ENCODE measurements at places on chromosomes 5 and 9.

GRCh38 chr9:89791754-89792153 is 186.9 kb downstream of the GADD45G start:
- DNase-seq, result no peak

GRCh38 chr5:154157483-154158378 is 32.8 kb upstream of the GALNT10 start:
- DNase-seq, result no peak

- DNase-seq, result no peak
Measured at GRCh38 chr9:36017278-36017677, 19.4 kb upstream of the RECK start.

GRCh38 chr5:100444961-100445360 is 90.2 kb upstream of the FAM174A start:
- DNase-seq, result no peak

DNA sequence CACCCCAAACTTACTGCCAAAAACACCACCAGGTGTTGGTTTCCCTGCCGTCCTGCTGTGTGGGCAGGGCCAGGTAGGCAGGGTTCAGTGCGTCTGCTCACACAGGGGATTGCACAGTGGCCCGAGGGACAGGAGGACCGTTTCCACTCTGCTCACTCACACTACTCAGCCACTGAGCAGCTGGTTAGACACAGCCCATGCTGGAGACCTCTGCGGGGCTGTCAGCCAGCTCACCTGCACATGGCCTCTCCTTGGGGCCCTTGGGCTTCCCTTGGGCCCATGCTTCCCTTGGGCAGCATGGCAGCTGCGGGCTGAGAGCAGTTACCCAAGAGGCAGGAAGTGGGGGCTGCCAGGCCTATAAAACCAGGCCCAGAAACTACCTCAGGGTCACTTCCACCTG is 79.0 kb downstream of the SYK start:
- no peak for DNase-seq

GRCh38 chr5:68084396-68084795 is 131.2 kb upstream of the PIK3R1 start:
- no peak for DNase-seq

DNA sequence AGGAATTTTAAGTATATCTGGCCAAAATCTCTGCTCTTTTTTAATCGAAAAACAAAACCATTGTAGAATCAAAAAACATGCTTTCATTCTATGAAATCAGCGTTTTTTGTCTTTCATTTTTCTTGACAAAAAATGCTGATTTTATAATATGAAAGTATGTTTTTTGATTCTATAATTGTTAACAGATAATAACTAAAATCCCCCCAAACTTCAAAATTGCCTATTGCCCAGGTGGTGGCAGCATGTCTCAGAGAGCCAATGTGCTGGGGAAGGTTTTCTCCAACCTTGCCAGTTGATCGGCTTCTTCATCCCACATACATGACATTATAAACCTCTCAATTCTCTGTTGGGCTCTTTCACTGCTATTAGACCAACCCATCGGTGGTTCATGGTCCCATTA is 5.1 kb upstream of the SMIM15 start:
- no peak for DNase-seq

GRCh38 chr5:137203011-137203632 is 296.0 kb downstream of the SPOCK1 start:
- no peak for DNase-seq

GRCh38 chr5:158720281-158720680 is 379.4 kb downstream of the EBF1 start:
- DNase-seq, result no peak

DNA sequence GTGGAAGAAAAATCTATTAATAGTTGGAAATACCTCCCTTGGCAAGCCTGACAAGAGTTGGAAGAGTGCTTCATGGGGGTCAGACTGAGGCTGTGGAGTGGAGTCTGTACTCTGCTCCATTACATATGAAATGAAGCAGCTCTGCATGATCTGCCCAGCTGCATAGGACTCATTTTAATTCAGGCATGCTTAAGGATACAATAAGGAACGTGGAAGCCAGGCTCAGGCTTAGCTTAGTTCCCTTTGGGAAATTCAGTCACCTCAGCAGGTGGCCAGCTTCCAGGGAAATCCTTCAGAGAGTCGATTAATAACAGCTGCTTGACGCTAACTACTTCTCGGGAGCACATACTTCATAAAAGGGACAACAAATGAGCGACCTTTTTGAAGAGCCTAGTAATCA is 1672.9 kb upstream of the WWC1 start:
- DNase-seq, result no peak

DNA sequence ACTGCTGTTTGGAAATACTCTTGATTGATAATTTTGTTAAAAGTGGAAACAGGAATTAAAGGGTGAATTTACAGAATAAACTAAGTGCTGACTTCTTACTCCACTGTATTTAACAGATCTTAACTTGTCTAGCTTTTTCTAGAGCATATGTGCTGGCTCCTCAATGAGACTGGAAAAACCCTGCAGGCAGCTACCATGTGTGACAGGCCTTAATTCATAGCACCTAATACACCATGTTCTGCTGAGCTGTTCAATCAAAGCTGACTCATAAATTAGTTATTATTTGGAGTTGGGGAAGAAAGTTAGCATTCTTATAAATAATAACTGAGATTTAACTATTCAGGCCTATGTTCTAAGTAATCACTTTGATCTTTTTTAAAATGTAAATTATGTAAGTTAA is 29.4 kb downstream of the CTNNAL1 start:
- DNase-seq, result no peak

DNA sequence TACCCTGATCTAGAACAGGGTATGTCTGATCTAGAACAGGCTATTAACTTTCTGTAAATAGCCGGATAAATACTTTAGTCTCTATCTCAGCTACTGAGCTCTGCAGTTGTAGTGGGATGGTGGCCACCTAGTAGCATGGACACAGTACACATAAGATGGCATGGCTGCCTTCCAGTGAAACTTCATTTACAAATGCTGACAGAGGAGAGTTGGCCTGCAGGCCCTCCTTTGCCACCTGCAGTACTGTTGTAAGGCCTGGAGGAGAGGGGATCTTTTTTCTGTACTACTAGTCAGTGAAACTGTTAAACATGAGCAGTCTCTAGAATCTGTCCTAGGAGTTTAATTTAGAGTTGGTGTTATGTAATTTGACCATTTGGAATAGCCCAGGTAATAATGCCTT is 86.0 kb downstream of the TRIO start:
- no peak for DNase-seq

DNA sequence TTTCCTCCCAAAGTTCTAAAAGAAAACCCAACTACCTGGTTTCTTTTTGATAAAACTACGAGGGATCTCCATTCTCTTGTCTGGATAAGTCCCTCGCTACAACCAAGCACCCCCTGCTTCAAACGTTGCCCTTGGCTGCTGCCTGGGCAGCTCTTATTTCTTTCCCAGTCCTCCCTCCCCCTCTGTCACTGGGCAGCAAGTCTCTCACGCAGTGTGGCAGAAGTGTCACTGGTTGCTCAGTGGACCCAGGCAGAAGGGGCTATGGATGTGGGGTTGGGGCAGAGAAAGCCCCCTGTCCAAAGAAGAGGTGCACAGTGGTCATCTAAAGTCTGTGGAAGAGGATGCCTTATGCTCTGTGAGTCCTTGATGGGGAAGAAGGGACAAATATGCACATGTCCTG is 7.2 kb upstream of the SMIM32 start:
- no peak for DNase-seq

- DNase-seq, result no peak
Measured at GRCh38 chr5:130975299-130975698, 189.8 kb downstream of the HINT1 start.

DNA sequence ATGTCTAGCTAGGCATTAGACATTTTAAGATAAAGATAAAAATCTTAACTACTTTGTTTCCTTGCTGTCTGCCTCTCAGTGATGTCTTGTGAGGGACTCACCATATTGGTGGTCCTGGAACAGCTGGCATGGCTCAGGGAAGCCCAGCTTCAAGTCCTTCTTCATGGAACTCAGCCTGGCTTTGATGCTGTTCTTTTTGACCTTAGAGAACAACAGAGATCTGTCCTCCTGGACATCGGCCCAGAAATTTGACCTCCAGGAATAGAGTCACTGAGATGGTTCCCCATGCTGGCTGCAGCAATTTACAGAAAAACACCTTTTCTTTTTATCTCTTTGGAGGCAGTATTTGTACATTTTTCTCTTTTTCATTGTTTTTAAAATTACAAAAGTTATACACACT is 235.5 kb upstream of the WWC1 start:
- no peak for DNase-seq

DNA sequence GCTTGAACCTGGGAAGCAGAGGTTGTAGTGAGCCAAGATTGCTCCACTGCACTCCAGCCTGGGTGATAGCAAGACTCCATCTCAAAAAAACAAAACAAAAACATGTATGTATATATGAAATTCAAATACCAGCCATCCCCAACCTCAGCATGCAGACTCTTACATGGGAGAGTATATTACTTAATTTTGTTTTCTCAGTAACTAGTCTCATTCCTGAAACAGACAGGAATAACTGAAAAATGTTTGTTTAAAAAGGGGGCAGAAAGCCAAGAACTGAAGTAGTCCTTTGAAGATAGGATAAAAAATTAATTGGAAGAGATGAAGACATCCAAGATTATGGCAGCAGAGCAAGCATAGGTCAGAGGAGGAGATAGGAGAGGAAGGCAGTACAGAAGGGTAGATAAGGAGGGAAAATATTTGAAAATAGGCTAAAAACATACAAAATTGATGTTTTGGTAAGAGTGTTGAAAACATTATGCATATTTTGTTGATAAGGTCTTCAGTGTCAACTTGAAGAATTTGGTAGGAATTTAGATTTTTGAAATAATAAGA is 309.9 kb downstream of the MAT2B start:
- DNase-seq, result no peak

- no peak for DNase-seq
Measured at GRCh38 chr9:105121861-105122430, 122.5 kb upstream of the SLC44A1 start.

GRCh38 chr5:1108865-1109174 is 3.0 kb downstream of the SLC12A7 start:
- no peak for DNase-seq

- no peak for DNase-seq
Measured at GRCh38 chr5:37825334-37825915, 14.4 kb downstream of the GDNF start.

DNA sequence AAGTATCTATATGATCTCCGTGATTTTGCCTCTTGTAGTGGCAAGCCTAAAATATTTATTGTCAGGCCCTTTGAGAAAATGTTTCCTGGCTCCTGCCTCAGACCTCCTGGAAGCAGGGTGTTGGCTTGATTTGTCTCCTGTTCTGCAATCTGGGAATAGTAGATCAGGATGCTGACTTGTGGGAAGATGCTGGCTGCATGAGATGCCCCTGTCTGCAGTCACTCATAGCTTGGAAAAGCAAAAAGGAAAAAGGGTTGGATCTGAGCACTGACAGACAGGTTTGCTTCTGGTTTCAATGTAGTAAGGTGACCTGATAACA is 16.7 kb downstream of the TJP2 start:
- no peak for DNase-seq

DNA sequence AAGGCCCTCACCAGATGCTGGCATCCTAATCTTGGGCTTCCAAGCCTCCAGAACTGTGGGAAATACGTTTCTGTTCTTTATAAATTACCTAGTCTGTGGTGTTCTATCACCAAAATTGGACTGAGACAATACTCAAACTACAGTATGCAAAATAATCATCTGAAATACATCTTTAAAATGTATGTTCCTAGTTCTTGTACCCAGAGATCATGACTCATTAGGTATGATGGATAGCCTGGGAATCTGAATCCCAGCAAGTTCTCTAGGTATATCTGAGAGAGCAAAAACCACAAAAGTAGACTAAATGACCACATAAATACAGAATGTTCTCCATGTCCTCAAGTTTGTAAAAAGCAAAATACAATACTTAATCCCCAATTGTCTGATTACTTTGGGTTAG is 166.3 kb downstream of the YIPF5 start:
- no peak for DNase-seq

DNA sequence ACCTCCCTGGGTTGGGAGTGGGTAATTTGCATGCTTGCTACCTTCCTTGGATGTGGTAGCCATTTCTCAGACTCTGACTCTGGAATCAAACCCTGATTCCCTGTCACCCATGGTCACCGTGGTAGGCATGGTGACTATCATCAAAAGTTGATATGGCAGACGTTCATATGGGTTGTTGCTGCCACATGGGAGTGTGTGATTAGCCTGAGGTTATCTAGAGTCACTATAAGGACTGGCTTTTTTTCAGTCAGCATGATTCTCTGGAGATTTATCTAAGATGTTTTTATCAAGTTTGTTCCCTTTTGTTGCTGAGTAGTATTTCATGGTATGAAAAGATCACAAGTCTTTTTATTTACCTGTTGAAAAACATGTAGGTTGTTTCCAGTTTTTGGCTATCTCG is 7.0 kb downstream of the RCL1 start:
- DNase-seq, result no peak

DNA sequence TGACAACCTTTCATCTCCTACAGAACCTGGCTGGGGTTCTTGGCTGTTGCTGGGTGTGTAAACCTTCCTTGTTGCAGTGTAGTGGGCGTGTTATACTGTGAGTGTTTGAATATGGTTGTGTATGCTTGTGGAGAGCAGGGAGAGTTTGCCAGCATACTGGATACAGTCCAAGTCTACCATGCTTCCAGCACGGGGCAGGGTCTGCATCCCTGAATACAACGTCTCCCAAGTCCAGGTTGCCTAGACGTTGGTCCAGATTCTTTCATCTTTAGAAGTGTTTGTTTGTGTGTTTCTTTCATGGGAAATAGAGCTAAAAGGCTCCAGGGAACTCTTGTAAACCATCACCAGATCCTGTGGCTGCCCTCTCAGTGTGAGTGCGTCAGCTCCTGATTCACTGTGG is 46.4 kb downstream of the SYK start:
- DNase-seq, result no peak

DNA sequence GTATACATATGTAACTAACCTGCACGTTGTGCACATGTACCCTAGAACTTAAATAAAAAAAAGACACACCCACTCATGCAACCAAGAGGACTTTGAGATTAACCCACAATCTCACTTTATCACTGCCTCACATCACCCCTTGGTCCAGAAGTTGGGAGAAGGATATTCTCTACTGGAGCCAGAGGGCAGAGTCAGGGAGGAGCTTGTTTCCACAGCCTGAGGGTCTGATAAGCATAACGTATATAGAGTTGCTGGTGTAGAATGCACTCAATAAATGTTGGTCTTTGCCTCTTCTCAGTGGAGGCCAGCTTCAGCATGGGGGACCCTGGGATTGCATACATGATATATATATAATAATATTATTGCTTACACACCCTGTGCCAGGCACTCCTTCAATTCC is 10.1 kb downstream of the KCNV2 start:
- no peak for DNase-seq

DNA sequence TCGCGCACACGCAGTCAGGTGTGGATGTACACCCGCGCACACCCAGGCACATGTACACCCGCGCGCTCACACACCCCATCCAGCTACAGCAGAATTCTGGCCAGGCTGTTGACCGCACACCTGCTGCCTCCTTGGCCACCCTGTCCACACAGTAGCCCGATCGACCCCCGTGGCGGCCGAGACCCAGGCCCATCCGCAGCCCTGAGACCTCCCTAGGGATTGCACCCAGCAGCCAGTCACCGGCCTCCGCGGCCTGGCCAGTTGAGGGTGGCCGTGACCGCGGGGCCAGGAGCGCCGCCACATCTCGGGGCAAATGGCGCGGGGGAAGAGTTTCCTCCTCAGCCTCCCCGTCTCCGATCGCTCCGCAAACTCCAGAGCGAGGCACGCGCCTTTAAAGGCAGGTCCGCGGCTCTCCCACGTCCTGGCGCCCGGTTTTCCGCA is 774 bp upstream of the ADAMTS16 start:
- no peak for DNase-seq
